ENCODE measurements at places on chromosomes 5 and 9. TPM values are rescaled to one million over a fixed set of nuclear protein-coding genes. Genes with fewer than 3 reads are reported as not detected.

- peak; percentile 87 for DNase-seq
Observed at GRCh38 chr5:140236891-140237598, 62.1 kb downstream of the CYSTM1 start.

GRCh38 chr9:89739511-89739910, 134.7 kb downstream of the GADD45G start:
- DNase-seq = no peak

DNA sequence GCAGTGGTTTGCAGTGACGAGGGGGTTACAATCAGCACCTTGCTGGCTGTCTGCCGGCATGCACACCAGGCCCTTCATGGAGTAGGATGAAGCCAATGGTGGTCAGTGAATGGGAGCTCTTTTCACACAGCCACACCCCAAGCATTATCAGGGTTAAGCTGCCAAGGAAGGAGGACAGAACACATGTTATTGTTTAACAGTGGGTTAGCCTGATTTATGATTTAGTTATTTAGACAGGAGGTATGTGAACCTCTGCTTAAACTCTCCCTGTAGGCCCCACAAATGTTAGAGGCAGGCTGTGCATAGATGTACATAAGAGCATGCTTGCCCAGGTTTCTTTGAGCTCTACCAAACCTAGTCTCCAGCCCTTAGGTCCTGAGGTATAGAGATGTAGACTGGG, 262.9 kb downstream of the SPOCK1 start:
- no peak for DNase-seq

SUSD3 gene
- not detected for total RNA-seq

- DNase-seq = no peak
Observed at GRCh38 chr5:124948062-124948753, 201.8 kb upstream of the ZNF608 start.

DNA sequence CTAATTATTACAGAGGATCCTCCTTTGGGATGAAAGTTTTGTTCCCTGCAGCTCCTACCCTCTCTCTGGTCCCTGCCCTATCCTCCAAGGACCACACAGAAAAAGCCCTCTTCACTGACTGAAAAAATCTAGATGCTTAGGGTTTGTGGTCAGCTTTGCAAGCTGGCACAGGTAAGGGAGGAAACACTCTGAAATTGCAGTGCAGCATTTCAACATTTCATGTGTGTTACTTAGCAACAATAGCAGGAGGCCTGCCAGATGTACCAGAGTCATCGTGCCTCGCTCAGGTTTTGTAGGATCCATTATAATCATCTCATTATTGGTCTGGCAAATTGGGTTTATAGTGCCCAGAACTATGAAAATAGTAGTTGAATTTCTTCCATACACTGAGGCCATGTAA, 109.5 kb downstream of the PALM2AKAP2 start:
- peak; percentile 96 for DNase-seq

DNA sequence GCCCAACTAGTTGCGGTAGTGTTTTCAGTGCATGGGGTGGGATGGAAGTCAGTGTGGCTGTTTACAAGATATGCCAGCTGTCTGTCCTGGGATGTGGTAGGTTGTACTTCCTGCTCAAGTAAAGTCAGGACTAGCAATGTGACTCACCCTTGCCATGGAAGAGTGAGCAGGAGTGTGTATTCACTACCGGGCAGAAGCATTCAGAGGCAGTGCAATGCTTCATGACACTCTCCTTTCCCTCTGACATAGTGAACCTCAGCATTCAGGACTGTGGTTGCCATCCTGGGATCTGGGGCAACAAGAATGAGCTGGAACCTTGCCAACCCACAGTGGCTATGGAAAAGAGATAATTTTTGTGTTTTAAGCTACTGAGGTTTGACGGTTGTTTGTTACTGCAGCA, 68.9 kb downstream of the BOD1 start:
- peak; percentile 49 for DNase-seq

PLAC8L1 gene
- 0.53 TPM for total RNA-seq

STKLD1 gene
- total RNA-seq = under 0.01 TPM

TIFAB gene
- not detected for total RNA-seq

GRCh38 chr5:172642051-172642409, 967 bp downstream of the NEURL1B start:
- no peak for DNase-seq

SLF1 gene
- total RNA-seq = 2.9 TPM

GRCh38 chr9:22238809-22239684, 207.6 kb upstream of the DMRTA1 start:
- DNase-seq = peak; percentile 63

DNA sequence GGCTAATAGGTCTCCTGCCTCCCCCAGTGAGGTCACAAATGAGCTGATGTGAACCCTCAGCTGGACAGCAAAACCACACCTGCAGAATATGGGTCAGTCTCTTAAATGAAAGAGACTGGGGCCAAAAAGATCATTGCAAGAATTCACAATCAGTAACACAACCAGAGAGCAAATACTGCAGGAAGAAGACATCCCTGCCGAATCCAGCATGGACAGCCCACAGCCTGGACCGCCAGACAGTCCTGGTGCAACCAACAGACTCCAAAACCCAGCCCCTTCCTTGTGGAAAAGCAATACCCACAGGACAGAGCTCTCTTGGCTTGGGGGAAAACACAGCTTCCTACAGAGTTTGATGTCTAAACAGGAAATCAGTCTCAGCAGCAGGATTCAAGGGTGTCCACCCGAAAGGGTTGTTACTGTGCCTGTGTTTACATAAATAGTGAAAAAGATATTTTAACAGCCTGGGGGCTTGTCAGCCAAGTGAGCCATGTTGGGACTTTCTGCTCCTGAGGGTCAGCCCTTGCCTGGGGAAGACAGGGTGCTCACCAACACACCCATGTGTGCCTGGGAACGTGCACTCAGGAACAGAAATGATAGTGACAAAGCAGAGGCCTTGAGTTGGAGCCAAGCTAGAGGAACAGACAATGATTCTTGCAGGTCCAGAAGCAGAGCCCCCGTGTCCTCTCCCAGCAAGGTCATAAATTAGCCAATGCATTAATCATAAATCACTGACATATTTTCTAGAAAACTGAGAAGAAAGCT, 106.2 kb downstream of the SEMA5A start:
- no peak for DNase-seq

GRCh38 chr9:35577486-35577885, 27.6 kb upstream of the TESK1 start:
- DNase-seq = no peak

GRCh38 chr5:664994-665360, 28.2 kb downstream of the TPPP start:
- no peak for DNase-seq

- peak; percentile 54 for DNase-seq
Observed at GRCh38 chr5:38650946-38651345, 94.5 kb upstream of the LIFR start.

GRCh38 chr9:74865177-74865576, 22.5 kb downstream of the TRPM6 start:
- DNase-seq = no peak
